ENCODE measurements at places on chromosomes 3 and 15. TPM values are rescaled to one million over a fixed set of nuclear protein-coding genes. Genes with fewer than 3 reads are reported as not detected.

The SNTN gene
- not detected for total RNA-seq

The FEZF2 gene
- total RNA-seq = not detected

The CCR9 gene
- not detected for total RNA-seq

The CYP11A1 gene
- total RNA-seq = 0.30 TPM

The ACVR2B gene
- total RNA-seq = 1.1 TPM

The SPTSSB gene
- not detected for total RNA-seq

The GRK7 gene
- total RNA-seq = not detected

The CCDC39 gene
- not detected for total RNA-seq

The PLCH1 gene
- total RNA-seq = not detected

The STAB1 gene
- not detected for total RNA-seq

The SNAPC5 gene
- total RNA-seq = 40.8 TPM

The DNAH1 gene
- 1.2 TPM for total RNA-seq

The MYL3 gene
- not detected for total RNA-seq

The ITIH3 gene
- total RNA-seq = not detected

The PLA2G4E gene
- not detected for total RNA-seq

The NPAP1 gene
- total RNA-seq = not detected

The SPTBN5 gene
- 2.4 TPM for total RNA-seq

The CX3CR1 gene
- total RNA-seq = not detected

The SLC9C1 gene
- total RNA-seq = not detected

The NOX5 gene
- not detected for total RNA-seq

The SENP2 gene
- total RNA-seq = 30.5 TPM
